NCI-H1105 treated with DMSO at 0.1 percent for 48 hours (cell line): ENCODE measurements at places on chromosomes 7 and 10.
A peak's percentile ranks its signal among the peaks of the same experiment; 100 is the strongest.

DNA sequence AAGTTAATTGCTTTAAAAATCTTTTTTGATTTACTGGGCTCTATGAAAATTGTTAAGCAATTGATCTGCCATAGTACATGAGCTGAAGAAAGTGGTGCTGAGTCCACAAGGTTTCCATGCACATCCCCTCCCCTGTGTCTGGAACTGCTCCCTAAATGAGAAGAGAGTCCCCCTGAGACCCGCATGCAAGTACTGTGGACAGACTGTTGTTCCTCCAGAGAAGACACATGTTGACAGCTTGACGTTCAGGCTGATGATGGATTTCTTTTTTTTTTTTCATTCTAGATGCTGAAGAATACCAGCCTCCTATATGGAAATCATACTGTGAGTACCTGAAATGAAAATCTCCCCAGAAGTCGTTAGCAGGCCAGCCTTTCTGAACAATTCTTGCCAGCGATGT, 159.8 kb downstream of the CHN2 start:
- no peak for DNase-seq

DNA sequence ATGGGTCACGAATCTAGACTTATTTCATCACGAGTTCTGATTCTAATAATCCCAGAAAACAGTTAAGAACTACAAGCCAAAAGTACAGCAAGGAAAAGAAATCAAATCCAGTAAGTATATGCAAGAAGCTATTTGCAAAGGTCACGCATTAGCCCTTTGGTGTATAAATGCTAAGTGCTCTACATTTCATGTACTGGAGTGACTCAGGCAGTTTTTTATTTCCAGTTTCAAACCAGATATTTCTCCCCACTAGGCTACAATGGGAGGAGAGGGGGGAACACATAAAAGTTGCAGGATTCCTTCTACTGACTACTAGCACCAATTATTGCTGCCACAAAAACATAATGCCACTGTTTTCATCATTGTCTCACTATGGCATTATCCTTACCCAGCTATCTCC, 148.0 kb downstream of the NRCAM start:
- no peak for DNase-seq

- peak; percentile 13 for DNase-seq
These were observed 667.8 kb downstream of the PCDH15 start for GRCh38 chr10:54133203-54133602.

GRCh38 chr10:49767752-49768151, 5.6 kb upstream of the OGDHL start:
- no peak for DNase-seq

GRCh38 chr7:50507898-50508470, 57.2 kb downstream of the DDC start:
- no peak for DNase-seq

DNA sequence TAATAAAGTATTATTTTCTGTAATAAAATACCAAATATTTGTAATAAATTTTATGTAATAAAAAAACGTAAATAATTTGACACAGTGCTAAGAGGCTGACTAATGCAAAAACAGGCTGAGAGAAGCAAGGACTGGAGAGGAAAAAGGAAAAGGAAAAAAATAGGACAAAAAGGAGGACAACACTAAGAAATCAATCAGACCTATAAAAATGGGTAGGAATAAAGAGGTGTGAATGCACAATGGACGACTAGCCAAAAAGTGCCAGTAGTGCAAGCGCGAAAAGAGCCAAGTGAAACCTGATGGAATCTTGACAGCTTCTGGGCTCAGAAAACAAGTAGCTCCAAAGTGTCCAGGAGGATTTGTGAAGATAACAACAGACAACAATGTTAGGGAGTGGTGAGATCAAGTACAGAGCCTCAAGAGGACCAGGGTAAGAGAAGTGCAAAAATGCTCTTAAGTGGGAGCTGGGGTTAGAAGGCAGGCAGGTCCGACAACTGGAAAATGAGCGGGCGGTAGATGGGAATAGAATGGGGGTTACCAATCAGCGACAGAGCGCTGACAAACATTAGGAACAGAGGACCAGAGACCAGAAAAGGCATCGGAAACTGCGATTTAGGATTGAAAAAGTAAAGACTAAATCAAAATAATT, 1.2 kb downstream of the BRAF start:
- DNase-seq, result peak; percentile 36

- no peak for DNase-seq
These were observed 67.5 kb downstream of the NT5C2 start for GRCh38 chr10:103125323-103126267.

DNA sequence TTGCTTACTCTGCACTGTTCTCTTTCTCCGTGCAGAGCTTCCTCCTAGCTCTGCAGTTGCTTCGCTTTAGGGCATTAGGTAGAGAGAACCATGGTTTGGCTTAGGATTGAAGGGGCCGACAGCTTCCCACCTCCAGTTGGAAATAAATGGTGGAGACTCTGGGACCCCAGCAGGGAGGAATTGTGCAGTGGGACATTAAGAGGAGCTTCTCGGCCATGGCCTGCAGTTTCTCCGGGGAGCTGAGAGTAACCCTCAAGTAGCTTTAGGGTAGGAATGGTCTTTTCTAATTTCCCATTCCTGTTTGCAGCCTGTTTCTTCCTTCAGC, 1.2 kb downstream of the SUFU start:
- no peak for DNase-seq

DNA sequence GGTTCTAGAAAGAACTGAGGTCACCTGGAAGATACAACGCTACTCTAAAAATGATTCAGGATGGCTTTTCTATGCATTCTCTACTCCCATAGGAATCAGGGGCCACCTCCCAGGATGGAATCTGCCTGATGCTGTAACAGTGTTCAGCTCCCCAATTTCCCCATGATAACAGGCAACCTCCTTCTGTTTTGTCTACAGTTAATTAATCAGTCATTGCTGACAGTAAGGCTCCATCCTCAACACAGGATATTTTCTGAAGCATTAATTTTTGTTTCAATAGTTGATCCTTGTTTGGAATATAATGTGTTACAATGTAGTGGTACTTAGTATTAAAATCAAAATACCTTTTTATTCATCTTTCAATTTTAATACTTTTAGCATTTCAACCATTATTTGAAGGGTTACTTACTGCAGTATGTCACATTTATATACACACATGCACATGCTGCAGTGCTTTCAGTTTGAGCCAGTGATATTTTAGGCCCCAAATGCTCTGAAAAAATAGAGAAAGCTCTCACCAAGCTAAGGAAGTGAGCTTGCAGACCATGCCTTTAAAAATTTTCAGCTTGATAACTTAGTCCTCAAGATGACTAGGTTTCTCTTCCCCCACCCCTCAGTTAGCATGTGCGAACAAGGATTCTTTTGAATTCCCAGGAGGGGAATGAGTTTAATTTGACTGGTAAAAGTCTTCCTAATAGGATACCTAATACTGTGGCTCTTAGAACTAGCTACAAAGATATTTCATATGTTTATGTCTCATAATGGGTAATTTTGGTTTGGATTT, 592 bp upstream of the PIK3CG start:
- DNase-seq, result no peak

GRCh38 chr10:114577133-114577532, 80.9 kb downstream of the ABLIM1 start:
- no peak for DNase-seq

DNA sequence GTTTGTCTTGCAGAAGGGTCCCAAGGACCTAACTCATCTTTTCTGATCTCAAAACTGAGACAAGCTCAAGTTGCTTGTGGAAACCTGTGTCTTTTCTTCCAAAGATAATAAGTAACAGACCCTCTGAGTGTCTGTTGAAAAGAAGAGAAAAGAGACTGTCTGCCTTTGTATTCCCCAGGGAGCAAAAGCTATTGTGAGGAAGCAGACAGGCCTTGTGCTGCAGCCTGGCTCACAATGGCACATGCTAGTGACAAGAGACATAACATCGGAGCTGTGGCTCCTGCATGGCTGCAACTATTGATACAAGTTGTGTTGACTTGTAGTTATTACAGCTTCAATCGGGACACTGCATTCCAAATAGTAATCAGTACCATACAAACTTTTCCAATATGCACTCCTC, 202.9 kb downstream of the DKK1 start:
- no peak for DNase-seq

GRCh38 chr10:30433306-30433729, 666 bp upstream of the MAP3K8 start:
- peak; percentile 40 for DNase-seq

DNA sequence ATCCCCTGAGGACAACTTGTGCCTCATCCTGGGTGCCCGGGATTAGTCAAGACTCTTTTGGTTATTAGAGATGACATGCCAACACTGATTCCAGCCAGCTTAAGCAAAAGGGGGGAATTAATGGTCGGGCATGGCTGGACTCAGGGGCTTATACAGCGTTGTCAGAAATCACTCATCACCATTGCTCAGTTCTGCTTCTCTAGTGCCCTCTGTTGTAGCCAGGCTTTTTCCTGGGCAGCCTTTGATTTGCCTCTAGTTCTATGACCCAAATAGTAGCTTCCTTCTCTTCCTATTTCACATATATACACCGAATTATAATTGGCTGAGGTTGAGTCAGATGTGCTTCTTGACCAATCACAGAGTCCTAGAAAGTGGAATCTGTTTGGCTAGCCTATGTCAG, 192.0 kb upstream of the HABP2 start:
- DNase-seq, result no peak
